AG04450 (cell line): ENCODE measurements at places on chromosomes 16 and 17.

GRCh38 chr16:17126156-17126555 is 344.6 kb downstream of the XYLT1 start:
- DNase-seq = no peak

DNA sequence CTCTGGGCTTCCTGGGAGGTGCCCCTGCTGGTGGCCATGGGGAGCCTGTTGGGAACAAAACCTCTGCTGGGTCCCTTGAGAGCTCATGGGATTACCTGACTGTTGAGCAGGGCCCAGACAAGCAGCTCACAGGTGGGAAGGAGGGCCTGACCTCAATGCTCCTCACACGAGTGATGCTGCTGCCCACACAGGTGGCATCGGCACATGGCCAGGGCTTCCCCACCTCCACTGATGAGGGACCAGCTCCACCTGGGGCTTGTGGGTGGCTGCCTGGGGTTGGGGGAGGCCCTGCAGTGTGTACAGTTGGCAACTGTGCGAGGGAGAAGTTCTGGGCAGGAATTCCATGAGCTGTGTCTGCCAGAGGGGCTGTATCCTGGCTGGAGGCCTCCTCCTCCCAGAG is 87.8 kb upstream of the NLRP1 start:
- no peak for DNase-seq

- DNase-seq = no peak
These were observed 21.0 kb downstream of the PHB1 start for GRCh38 chr17:49393491-49394255.

- DNase-seq = no peak
These were observed 54.8 kb downstream of the RMI2 start for GRCh38 chr16:11400076-11400475.

- no peak for DNase-seq
These were observed 83.8 kb upstream of the HS3ST4 start for GRCh38 chr16:25608002-25608401.

GRCh38 chr16:85567101-85567866 is 45.8 kb upstream of the GSE1 start:
- DNase-seq = no peak

- no peak for DNase-seq
These were observed 26.8 kb upstream of the ELAC2 start for GRCh38 chr17:13044572-13045065.

- DNase-seq = no peak
These were observed 34.0 kb downstream of the YPEL2 start for GRCh38 chr17:59365383-59365981.

- peak; percentile 71 for DNase-seq
These were observed 34.3 kb downstream of the VPS35L start for GRCh38 chr16:19589771-19590302.

GRCh38 chr17:57420734-57421717 is 164.7 kb downstream of the MSI2 start:
- DNase-seq = no peak

DNA sequence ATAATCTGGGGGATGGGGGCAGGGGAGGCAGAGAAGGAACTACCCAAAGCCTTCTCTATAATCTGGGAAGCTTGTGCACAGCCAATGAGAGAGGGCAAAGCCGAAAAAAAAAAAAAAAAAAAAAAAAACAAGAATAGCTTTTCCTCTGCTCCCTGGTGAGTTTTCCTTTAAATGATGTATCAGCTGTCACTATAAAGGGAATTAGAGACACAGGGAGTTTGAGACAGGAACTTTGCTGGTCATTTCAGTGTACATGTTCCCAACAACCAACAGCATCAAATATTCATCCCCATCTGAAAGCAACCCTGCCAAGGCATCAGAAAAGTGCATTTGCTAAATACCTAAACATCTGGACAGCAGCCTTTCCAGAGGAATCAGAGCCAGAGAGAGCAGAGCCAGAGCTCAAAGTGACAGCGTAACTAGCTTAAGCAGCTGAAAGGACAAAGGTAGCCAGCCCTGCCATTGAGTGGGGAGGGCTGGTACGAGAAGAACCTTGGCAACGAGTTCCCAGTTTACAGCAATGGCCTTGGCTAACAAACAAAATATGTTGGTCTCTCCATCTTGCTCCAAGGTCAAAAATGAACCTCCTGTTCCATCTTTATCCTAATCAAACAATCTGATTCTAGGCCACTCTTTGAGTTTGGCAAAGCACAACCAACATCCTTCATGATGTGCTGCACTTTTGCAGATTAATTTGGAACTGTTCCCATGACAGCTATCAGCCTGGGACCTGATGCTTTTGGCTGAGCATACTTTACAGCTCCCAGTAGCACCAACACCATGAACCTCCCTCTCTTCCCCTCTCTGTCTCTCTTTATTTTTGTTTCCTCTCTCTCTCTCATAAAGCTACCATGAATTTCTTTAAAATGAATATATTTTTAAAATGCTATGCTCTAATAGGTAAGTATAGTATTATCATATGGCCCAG is 143.7 kb upstream of the GNAO1 start:
- DNase-seq = no peak

- no peak for DNase-seq
These were observed 19.1 kb upstream of the CACNG1 start for GRCh38 chr17:67025216-67025792.

- DNase-seq = no peak
These were observed 11.9 kb downstream of the LGALS3BP start for GRCh38 chr17:78967782-78968362.

DNA sequence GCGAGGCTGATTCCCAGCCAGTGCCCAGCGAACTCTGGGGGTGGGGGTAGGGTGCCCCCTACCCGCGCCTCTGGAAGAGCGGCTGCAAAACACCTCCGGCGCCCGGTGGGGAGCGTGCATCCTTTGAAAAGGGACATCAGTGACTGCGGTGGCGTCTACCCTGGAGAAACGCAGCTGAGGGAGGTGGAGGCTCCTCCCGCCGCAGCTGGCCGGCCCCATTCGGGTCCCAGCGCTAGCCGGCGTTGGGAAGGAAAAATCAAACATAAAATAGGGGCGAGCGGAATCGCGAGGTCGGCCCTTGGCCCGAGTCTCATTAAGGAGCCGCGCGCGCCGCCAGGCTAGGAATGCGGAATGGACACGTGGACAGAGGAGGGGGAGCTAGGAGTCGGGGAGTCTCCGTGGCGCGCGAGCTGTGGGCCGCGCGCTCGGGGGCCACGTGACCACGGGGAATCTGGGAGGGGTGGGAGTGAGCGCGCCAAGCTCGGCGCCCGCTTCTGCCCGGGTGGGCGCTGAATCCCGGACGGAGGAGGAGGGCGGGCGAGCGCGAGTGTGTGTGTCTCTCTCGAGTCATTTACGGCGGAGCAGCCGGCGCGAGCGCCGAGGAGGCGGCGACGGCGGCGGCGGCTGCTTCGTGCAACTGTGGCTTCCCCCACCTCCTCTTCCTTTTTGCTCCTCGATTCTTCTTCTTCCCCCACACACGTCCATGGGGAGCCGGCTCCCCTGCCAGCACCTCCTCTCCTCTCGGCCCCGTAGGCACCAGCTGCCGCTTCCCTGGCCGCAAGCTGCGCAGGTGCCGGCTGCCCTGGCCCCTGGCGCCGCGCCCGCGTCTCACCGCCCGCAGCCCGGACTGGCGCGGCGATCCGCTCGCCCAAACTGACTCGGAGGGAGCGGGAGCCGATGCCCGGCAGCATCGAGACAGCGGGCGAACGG is at the start of gene TMEM132E:
Gene TMEM132E, plus strand, starts transcription at position 566 of the 930 bp plus-strand sequence. CDS start 1,495 bp downstream, outside the sequence.
- DNase-seq = no peak

GRCh38 chr17:17089796-17090641 is 47.8 kb downstream of the MPRIP start:
- DNase-seq = no peak

- DNase-seq = no peak
These were observed 16.0 kb upstream of the TANC2 start for GRCh38 chr17:62950067-62950466.

- DNase-seq = no peak
These were observed 5.9 kb upstream of the CCDC57 start for GRCh38 chr17:82218349-82219075.

DNA sequence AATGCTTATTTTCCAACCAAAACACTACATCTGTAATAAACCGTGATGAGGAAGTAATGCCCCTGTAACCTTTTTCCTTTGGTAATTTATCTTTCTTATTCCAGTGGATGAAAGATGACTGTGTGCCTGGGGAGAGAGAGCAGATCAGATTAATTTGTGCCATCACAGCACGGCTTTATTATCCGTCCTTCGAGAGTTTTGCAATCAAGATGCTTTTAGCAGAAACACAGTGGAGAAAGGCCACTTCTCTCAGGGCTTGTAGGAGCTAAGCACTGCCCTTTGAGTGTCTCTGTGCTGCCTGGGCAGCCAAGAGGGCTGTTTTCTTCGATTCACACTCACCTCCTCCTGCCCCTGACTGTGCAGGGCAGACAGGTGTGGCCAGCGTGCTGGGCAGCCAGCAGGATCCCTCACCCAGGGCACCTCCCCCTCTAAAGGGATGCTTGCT is 190.2 kb downstream of the PRKCA start:
- no peak for DNase-seq

- no peak for DNase-seq
These were observed 14.9 kb downstream of the JUP start for GRCh38 chr17:41771389-41772206.

GRCh38 chr17:66605541-66605940 is 229.4 kb upstream of the CACNG5 start:
- DNase-seq = no peak

GRCh38 chr17:4583206-4583605 is 1.1 kb upstream of the SMTNL2 start:
- no peak for DNase-seq

GRCh38 chr16:15919331-15919730 is 30.1 kb upstream of the ABCC1 start:
- no peak for DNase-seq

DNA sequence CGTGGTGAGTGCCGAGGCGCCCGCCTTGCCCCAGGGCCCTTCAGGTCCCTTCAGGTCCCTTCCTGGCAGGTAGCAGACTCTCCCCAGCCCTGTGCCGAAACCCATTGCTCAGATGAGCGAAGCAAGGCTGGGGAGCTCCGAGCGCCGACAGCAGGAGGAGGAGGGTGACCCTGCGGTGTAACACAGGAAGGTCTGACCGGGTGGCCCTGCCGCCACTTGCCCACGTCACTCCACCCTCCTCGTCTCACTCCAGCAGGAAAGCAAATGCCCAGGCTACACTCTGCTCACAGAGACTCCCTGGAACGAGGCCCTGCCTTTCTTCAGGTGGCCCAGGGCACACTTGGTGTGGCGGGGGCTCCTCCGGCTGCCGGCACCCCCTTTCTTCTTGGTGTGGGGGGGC is 57.2 kb downstream of the ACTG1 start:
- DNase-seq = no peak

DNA sequence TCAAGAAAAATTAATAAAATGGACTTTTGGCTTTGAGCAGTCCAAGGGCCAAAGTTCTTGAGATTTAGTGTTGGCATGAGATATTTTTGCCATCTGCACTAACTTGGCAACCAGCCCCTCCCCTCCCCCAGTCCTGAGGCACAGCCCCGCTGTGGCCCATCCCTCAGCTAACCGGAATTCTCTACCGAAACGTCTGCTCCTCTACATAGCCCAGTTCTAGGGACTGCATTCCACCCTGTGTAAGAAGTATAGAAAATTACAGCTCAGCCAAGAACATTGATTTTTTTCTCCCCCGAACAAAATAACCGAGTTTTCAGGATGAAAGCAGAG is 97.5 kb downstream of the AMFR start:
- DNase-seq = no peak

- DNase-seq = no peak
These were observed 380.3 kb downstream of the SNX29 start for GRCh38 chr16:12356632-12357340.

DNA sequence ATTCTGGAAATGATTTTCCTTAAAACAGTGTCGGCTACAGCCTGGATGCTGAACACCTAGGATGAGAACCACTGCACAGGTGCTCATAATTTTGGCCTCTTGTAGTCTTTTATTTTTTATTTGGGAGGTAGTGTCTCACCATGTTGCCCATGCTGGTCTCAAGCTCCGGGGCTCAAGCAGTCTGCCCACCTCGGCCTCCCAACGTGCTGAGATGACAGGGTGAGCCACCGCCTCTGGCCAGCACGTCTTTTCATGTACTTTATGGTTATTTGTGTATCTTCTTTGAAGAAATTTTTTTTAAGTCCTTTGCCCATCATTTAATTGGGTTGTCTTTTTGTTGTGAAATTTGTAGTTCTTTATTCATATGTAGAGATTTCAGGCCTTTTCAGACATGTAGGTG is 58.0 kb downstream of the WDR45B start:
- DNase-seq = no peak

DNA sequence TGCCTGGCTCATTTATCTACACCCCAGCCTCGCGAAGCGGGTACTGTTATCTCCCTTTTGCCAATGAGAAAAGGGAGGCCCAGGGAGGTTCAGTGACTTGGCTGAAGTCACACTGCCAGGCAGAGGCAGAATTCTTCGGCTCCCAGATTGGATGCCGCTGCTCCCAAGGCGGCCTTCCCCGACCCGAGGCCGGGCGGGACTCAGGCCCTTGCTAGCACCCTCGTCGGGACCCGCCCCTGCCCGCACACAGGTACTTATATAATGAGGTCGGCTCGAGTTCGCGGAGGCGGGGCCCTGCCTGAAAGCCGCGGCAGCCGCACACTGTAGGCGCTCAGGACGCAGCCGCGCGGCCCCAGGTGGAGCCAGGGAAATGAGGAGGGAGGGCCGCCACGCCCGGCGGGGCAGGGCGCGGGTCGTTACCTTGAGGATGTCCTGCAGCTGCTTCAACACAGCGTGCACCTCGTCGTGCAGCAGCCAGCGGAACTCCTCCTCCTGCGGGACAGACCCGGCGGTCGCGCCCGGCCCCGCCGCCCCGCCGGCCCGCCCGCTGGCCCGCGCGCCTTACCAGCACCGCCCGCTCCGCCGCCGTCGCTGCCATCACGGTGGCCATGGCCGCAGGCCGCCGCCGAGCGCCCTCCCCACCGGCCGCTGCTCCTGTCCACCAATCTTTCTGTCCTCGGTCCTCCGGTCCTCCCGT is at the start of gene ROGDI:
Gene ROGDI, minus strand, starts transcription at position 672 of the 697 bp plus-strand sequence. Its CDS starts 62 bp downstream, at position 610.
- no peak for DNase-seq

- DNase-seq = no peak
These were observed 12.1 kb downstream of the HEATR6 start for GRCh38 chr17:60066576-60066975.

DNA sequence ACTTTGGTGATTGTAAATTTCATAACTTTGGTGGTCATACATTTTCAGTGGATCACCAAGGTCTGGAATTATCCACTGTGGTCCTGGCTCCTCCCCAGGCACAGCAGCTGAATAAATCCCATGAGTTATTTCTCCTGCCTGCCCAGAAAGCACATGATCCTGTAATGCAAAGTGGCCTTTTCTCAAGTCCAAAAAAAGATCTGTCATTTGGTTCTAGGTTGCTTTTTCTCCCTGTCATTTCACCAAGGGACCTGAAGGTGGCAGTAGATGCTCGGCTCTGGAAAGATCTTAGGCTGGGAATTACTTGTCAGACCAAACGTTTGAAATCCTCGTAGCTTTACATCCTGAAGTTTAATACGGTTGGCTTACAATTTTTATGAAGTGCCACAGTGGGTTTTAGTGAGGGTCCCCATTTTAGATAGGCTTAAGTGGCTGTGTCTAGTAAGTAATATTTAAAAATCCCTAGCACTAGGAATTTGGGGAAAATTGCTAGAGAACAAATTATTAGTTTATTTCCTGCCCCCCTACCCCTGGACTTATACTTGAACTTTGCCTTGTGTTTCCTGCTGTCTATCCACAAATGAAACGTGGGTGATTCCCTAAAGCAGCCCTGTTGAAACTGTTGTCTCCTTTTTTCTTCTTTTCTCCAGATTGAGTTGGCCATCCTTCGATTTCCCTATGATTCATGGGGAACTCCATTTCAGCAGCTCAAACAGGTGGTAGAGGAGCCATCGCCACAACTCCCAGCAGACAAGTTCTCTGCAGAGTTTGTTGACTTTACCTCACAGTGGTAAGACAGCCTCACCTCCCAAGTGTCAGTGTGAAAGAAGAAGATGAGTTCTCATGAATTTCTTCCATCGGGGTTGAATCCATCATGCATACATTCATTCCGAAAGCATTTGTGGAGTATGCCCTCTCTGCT is 111.7 kb downstream of the MAP2K6 start:
- DNase-seq = peak; percentile 41
